Peyer's patch (tissue), 4 donors: ENCODE measurements at places on chromosomes 11 and 22. TPM values are rescaled to one million over a fixed set of nuclear protein-coding genes. Genes with fewer than 3 reads are reported as not detected.

Gene UPB1
- not detected for total RNA-seq

Gene RHOD
- total RNA-seq: 24.5 TPM

Gene APOBEC3A
- total RNA-seq: not detected

Gene LRRN4CL
- 7.9 TPM for total RNA-seq

Gene MS4A3
- total RNA-seq: not detected

Gene MUC15
- not detected for total RNA-seq

Gene KCNQ1
- total RNA-seq: 55.6 TPM

Gene GPHA2
- not detected for total RNA-seq

Gene ESAM
- 5.8 TPM for total RNA-seq

DNA sequence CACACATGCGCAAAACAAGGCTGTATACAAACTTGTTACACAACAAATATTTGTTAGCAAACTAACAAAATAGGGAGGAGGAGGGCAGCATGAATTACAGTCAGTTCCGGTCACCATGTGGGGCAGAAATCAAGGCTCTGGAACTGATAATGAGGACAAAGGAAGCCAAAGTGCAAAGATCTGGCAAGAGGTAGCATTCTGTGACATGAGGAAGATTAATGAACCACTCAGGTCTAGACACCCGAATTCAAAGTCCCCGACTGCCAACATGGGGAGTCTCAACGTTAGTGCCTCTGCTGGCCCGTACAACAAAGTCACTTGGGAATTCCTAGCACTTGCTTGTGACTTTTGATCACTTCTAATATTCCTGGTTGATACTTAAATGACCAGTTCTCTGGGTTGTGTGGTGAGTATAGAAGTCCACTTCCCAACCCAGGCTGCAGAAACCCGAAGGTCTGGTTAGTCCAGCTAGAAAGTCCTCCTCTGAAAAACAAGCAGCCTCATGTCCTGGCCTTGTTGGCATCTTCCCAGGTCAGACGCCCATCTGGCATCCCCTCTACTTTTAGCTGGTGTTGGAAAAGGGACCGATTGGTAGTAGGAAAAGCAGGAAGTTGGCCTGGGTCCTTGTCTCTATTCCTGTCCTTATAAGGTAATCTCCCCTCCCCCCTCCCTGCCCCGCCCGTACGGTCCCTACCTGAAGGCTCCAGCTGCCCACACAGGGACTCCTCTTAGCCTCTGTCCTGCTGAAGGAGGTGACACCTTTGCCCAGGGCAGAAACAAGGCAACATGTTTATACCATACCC lies 1.6 kb downstream of the SUN2 start:
- peaks cover 27% of the 10 kb centered on the region for H3K4me1 ChIP-seq

DNA sequence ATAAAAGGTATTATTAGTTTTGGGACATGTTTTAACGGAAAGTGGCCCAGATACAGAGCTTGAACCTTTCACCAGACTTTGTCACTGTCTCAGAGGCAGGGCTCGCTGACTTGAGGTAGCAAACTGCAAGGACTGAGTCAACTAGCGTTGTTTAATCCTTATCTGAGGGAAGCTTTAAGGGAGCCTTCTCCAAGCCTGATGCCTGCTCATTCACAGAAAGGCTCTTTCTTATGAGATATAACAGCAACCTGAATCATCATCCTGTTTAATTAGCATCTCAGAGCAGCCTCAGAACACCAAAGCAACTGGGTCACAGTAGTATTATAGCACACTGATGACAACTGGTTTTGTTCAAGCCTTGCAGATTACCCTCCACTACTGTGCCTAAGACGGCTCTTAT lies 54.2 kb upstream of the CYP2D6 start:
- H3K27ac ChIP-seq: no peak overlapping the region
- no peak overlapping the region for H3K4me3 ChIP-seq
- no peak for DNase-seq
- no peaks in the 10 kb centered on the region for H3K27me3 ChIP-seq

GRCh38 chr11:34148504-34149165 lies 43.2 kb downstream of the NAT10 start:
- H3K4me1 ChIP-seq: no peaks in the 10 kb centered on the region
- H3K36me3 ChIP-seq: peaks cover 62% of the 10 kb centered on the region
- H3K27me3 ChIP-seq: no peaks in the 10 kb centered on the region
- DNase-seq: no peak
- no peak overlapping the region for H3K4me3 ChIP-seq

DNA sequence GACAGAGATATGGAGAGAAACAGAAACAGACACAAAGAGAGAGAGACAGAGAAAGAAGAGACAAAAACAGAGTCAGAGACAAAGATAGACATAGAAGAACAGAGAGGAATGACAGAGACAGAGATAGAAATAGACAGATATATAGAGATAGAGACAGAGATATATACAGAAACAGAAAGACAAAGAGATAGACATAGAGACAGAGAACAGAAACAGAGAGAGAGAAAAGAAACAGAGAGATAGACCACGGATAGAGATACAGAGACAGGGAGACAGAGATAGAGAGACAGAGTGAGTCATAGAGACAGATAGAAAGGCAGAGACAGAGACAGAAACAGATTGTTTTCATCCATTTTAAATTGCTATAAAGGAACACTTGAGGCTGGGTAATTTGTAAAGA lies 12.3 kb upstream of the MPEG1 start:
- no peak overlapping the region for H3K4me3 ChIP-seq
- H3K4me1 ChIP-seq: no peaks in the 10 kb centered on the region
- H3K27ac ChIP-seq: peak overlapping the region; percentile 58

DNA sequence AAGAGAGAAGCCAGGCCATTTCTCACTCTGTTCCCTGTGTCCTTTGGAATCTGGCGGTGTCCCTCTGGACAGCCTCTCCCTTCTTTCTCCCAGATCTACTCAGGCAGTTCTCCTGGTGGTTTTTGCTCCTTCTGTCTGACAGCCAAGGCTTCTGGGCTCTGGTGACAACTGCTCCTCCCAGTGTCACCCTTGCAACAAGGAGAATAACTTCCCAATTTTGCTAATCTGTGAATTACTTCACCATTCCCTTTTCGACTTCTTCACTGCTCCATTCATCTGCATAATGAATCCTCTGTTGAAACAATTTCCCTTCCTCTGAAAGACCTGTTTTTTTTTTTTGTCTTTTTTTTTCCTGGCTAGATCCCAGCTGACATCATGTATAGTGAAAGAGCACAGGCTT lies 56.3 kb upstream of the PDE3B start:
- no peaks in the 10 kb centered on the region for H3K27me3 ChIP-seq
- H3K4me1 ChIP-seq: no peaks in the 10 kb centered on the region
- DNase-seq: no peak
- no peaks in the 10 kb centered on the region for H3K36me3 ChIP-seq
- H3K27ac ChIP-seq: no peak overlapping the region

DNA sequence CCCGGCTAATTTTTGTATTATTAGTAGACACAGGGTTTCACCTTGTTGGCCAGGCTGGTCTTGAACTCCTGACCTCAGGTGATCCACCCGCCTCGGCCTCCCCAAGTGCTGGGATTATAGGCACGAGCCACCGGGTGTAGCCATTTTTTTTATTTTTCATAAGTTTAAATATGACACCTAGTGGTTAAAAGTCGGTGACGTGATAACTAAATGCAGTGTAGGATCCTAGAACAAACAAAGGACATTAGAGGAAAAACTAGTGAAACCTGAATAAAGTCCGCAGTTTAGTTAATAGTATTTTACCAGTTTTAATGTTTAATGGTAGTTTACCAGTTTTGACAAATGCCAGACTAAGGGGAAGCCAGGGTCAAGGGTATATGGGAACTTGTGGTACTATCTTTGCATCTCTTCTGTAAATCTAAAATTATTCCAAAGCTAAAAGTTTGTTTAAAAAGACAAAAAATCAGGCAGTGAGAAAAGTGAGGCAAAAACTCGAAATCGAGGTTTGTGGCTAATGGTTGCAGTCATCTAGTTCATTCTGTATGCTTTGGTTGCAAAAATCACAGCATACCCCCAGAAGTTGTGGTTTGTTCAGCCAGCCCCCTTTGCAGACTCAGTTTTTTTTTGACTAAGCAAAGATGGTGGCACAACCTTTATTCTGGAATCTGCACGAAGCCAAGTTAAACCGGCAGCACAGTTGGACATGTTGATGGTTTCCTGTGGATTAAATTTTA lies 29.6 kb downstream of the TOM1 start:
- no peak for DNase-seq
- H3K4me3 ChIP-seq: no peak overlapping the region
- H3K36me3 ChIP-seq: peaks cover 94% of the 10 kb centered on the region
- no peaks in the 10 kb centered on the region for H3K27me3 ChIP-seq
- no peak overlapping the region for H3K27ac ChIP-seq
- peaks cover 4% of the 10 kb centered on the region for H3K4me1 ChIP-seq

GRCh38 chr11:15336021-15336420 lies 221.3 kb downstream of the INSC start:
- no peaks in the 10 kb centered on the region for H3K36me3 ChIP-seq
- H3K4me1 ChIP-seq: no peaks in the 10 kb centered on the region
- no peak overlapping the region for H3K4me3 ChIP-seq
- no peak for DNase-seq
- no peak overlapping the region for H3K27ac ChIP-seq

GRCh38 chr22:25896098-25896497 lies 154.1 kb downstream of the MYO18B start:
- H3K4me3 ChIP-seq: no peak overlapping the region
- no peak overlapping the region for H3K27ac ChIP-seq
- H3K4me1 ChIP-seq: no peaks in the 10 kb centered on the region
- H3K27me3 ChIP-seq: no peaks in the 10 kb centered on the region
- H3K36me3 ChIP-seq: no peaks in the 10 kb centered on the region

GRCh38 chr22:30902496-30903357 lies 65.8 kb downstream of the MORC2 start:
- no peak overlapping the region for H3K4me3 ChIP-seq
- H3K4me1 ChIP-seq: no peaks in the 10 kb centered on the region
- H3K27me3 ChIP-seq: no peaks in the 10 kb centered on the region
- no peaks in the 10 kb centered on the region for H3K36me3 ChIP-seq

- DNase-seq: no peak
- no peaks in the 10 kb centered on the region for H3K27me3 ChIP-seq
- peaks cover 29% of the 10 kb centered on the region for H3K4me1 ChIP-seq
- H3K27ac ChIP-seq: peak overlapping the region; percentile 26
- no peak overlapping the region for H3K4me3 ChIP-seq
- no peaks in the 10 kb centered on the region for H3K36me3 ChIP-seq
Measured at GRCh38 chr11:69445131-69445470, 36.4 kb upstream of the LINC01488 start.

GRCh38 chr11:47178737-47179654 lies 2.3 kb upstream of the ARFGAP2 start:
- no peak overlapping the region for H3K4me3 ChIP-seq
- no peak for DNase-seq
- peaks cover 12% of the 10 kb centered on the region for H3K36me3 ChIP-seq
- H3K27ac ChIP-seq: peak overlapping the region; percentile 99

GRCh38 chr11:70663815-70664214 lies 265.5 kb downstream of the CTTN start:
- H3K4me1 ChIP-seq: no peaks in the 10 kb centered on the region
- no peaks in the 10 kb centered on the region for H3K36me3 ChIP-seq
- H3K27me3 ChIP-seq: no peaks in the 10 kb centered on the region
- H3K4me3 ChIP-seq: no peak overlapping the region

DNA sequence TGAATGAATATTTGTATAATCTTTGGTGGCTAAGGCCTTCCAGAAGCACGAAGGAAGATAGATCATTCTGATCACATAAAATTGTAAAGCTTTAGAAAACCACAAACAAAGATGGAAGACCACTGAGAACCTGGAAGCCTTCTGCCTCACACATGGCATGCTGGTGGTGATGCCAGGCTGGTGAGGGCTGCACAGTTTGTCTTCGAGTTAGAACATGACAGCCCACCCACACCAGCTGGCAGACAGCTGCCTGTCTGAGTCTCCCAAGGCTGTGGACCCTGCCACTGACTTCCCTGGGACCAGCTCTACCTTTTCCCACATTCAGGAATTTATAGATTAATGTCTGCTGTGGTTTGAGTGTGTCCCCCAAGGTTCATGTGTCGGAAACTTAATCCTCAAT lies 48.8 kb upstream of the B3GAT1 start:
- no peaks in the 10 kb centered on the region for H3K36me3 ChIP-seq
- H3K4me1 ChIP-seq: no peaks in the 10 kb centered on the region
- H3K27ac ChIP-seq: no peak overlapping the region
- no peak overlapping the region for H3K4me3 ChIP-seq
- no peaks in the 10 kb centered on the region for H3K27me3 ChIP-seq

DNA sequence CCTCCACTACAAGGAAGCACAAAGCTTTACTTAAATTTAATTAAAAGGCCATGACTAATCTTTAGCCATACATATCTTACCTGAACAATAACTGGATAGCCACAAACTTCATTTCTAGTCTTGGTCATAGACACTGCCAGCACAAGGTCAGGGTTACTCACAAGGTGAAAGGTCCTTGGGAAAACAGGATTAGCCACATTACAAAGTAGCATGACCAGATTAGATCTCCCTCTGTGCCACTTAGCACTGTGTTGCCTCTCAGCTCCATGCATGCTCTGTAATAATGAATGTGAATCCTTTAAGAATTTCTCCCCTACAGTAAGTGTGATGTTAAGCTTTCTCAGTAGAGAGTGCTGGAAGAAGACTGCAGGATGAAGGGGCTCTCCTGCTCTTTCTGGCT lies 325.1 kb upstream of the MPPED2 start:
- H3K4me3 ChIP-seq: no peak overlapping the region
- no peaks in the 10 kb centered on the region for H3K36me3 ChIP-seq
- H3K4me1 ChIP-seq: no peaks in the 10 kb centered on the region
- no peak for DNase-seq
- no peaks in the 10 kb centered on the region for H3K27me3 ChIP-seq
- H3K27ac ChIP-seq: no peak overlapping the region

DNA sequence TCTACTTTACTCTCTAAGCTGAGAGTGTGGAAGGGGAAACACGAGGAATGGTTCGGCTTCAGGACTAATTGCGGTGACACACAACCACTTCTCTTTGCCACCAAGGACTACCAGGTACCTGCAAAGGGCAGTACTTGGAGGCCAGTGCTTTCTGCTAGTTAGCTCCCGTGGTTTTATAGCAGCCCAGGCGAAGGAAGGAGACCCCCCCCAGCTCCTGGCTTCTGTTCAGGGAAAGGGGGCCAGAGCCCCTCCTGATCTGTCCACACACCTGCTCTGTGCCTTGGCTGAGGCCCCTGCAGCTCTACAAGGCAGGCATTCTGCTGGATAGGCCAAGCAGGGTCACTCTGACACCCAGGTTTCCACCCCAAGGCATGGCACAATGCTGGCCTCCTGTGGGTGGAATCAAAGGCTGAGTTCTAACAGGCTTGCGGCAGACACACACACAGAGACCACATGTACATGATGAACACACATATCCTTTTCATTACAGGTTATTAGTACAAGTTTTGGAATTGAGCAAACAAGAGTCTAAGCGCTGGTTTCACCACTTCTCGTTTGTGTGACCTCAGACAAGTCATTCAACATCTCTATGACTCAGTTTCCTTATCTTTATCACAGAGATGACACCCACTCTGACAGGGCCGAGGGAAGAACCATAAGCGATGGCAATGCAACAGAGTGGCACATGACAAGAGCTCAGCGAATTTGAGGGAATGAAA lies 7.5 kb downstream of the SERPIND1 start:
- H3K4me3 ChIP-seq: no peak overlapping the region
- peaks cover 4% of the 10 kb centered on the region for H3K4me1 ChIP-seq
- H3K27me3 ChIP-seq: no peaks in the 10 kb centered on the region
- no peak for DNase-seq

DNA sequence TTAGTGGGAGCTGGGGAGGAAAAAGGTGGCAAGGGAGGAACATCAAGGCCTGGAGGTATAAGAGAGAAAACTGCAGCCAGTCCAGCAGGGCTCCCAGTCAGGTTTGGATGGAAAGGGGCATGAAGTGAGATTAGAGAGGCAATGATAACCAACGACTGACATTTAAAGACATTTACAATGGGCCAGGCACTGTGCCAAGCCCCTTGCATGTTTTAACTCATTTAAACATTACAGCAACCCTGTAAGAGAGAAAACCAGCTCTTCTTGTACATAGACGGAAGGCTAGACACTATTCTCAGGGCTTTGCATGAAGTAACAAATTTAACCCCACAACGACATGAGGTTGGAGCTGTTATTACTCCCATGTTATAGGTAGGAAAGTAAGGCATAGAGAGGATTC lies 32.1 kb upstream of the PAK1 start:
- H3K36me3 ChIP-seq: no peaks in the 10 kb centered on the region
- DNase-seq: no peak
- no peaks in the 10 kb centered on the region for H3K27me3 ChIP-seq
